ENCODE measurements at places on chromosomes 3 and 15.

DNA sequence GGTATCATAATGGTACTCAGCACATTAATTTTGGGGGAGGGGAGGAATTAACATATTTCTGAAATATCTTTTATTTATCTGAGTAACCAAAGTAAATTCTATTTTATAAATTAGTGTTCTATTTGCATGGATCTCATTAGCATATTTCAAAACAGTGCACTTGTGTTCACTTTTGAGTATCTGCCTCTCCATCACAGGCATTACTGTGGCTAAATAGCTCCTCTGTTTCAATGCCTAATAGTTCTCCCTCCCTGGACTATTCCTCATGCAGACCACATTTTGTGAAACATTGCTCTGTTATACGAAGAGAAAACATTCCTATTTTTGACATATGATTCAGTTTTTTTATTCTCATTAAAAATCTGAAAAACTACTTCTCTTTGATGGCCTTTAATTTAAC lies 1127.8 kb downstream of the TUSC7 start:
- DNase-seq, result no peak

GRCh38 chr3:131474115-131474514 lies 28.7 kb downstream of the MRPL3 start:
- no peak for DNase-seq

DNA sequence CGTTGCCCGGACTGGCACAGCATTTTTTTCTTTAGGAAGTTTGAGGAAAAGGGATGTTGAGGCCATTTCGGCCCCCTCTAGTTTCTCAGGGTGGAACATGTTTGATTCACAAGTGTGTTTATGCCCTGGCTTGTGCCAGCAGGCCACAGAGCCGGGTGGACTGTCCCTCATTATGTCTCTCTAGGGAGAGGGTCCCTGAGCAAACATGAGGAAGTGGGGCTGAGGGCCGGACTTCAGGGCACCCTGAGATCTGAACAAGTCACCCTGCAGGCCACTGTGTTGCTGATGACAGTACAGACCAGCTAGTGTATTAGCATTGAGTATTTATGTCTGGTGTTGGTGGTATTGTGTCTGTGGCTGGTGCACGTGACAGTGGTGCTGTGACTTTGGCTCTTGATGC lies 34.9 kb downstream of the RNU5B-1 start:
- DNase-seq, result no peak

GRCh38 chr3:193508108-193508507 lies 46.6 kb downstream of the ATP13A4 start:
- DNase-seq, result no peak

DNA sequence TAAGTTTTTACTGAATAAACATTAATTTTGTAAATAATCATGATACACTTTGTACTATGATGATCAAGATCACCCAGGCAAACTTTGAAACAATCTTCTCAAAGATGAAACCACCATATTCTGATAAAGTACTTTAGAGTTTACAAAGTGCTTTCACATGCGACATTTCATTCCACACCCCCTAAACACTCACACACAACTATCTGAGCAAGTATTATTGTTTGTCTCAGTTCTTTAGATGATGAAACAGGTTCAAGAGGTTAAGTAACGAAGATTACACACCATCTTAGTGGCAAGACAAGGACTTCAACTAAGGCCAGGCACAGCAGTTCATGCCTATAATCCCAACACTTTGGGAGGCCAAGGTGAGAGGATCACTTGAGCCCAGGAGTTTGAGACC lies 37.6 kb downstream of the ZNF148 start:
- DNase-seq, result no peak

- no peak for DNase-seq
Measured at GRCh38 chr3:64224826-64225610, at the start of gene PRICKLE2. PRICKLE2 (minus strand) TSS chr3:64225466; CDS start chr3:64198927, 26,539 bp downstream.

DNA sequence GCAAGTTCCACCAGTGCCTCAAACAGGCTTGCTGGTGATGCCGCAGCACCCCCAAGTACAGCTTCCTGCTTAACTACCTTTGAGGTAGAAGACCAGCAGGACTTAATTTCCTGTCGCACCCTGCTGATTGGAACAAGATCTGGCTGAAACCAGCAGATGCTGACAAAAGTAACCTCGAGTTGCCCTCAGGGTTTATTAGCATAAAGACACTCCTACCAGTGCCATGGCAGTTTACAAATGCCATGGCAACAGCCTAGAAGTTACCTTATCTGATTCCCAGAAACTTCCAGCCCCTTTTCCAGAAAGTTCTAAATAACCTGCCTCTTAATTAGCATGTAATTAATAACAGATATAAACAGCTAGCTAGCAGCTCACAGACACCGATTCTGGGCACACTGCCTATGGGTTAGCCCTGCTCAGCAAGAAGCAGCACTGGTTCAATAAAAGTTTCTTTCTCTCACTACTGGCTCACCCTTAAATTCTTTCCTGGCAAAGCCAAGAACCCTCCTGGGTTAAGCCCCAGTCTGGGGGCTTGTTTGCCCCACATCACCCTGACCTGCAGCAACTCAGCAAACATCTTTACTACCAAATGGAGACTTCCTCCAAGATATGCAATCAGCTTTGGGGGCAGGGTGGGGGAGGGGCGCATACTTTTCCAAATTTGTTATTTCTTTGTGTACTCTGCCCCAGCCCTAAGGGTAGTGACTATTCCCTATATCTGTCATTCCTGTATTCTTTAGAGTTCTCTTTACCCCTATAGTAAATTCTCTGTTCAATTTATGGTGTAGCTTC lies 54.2 kb downstream of the MAP4 start:
- DNase-seq, result peak; percentile 0

DNA sequence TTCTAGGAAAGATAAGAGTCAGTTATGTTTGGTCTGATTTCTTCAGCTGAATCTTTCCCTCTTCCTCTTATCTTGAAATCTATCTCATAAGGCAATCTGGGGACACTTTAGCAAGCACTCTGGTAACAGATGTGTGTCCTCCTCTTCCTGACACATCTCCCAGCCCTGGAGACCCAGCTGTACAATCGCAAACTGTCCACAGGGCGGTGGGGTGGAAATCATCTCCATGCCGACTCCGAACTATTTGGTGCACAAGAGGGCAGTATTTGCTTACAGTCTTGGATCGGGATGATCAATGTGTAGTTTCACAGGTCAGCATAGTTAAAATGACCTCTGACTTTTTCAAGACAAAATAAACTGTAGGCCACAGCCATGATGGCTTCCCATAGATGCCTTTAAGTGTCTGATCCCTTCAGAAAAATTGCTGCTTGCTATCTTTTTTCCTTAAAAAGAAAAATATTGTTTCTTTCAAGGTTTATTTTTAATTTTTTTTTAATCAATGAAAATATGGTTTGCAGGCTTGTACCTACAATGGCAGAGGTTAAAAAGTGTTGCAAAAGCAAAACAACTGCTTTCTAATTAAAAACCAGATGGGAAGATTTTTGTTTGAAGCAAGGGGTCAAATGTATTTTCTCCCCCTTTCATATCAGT lies 17.7 kb downstream of the EEFSEC start:
- DNase-seq, result no peak

DNA sequence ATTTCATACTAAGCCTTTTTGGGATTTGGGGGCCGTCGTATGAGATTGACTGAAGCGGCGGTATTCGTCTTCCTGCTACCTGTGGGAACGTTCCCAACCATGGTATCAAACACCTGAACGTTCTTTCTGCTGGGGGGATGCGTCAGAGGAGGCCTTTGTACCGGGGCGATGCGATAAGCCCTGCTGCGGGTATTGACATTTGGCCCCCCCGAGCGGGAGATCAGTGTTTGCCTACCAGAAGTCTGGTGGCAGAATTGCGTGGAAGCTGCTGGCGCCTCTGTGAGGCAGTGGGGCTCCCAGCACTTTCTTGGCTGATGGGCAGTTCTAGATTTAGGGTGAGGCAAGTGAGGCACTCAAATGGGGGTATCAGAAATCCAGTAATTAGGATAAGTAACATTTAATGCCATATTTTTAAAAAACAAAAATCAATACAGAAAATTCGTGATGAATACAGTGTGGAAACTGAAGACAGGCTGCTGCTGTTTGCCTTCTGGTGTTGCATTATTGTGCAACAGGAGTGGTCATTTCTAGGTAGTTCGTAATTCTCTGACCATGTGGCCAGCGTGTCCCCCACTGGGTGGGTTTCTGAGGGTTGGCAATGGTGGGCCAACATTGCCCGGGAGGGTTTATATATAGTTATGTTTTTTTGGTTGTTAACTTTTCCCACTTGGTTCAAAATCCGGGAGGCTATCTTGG lies 12.7 kb downstream of the TRPM1 start:
- DNase-seq, result no peak

GRCh38 chr15:63999177-63999576 lies 47.1 kb downstream of the DAPK2 start:
- no peak for DNase-seq

GRCh38 chr15:42130246-42130986 lies 26.0 kb downstream of the PLA2G4F start:
- DNase-seq, result no peak

- no peak for DNase-seq
Measured at GRCh38 chr3:12948371-12948770, 107.0 kb upstream of the RPL32 start.

- DNase-seq, result no peak
Measured at GRCh38 chr3:160006282-160007163, 17.9 kb downstream of the IL12A start.

DNA sequence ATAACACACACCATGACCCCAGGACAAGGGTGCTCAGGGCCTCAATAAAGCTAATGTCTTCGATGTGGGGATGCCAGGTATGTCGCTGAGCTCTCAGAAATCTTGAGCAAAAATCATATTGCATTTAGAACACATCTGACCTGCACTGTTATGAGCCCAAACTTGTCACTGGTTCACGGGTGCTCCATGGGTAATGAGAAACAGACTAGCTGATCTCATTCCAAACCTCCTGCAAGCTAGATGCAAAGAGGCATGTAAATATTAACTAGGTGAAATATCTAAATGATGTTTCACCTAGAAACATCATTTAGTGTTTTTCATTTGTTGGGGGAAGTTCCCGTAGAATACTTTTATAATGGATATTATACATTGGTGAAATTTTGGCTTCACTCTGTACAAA lies 549.4 kb downstream of the OCA2 start:
- no peak for DNase-seq

DNA sequence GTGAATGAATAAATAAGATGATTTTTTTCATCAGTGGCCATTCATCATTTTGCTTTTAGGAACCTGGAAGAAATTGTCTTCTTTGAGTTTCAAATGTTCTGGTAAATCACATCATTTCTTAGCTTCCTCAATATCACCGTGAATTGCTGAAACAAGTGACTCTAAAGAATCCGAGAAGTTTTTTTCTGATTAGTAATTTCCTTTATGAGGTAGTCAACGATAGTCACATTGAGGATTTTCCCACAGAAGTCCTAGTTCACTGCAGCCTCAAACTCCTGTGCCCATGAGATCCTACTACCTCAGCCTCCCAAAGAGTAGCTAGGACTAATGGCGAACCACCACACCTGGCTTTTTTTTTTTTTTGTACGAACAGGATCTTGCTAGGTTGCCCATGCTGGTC lies 3.6 kb upstream of the TMPRSS7 start:
- DNase-seq, result no peak

DNA sequence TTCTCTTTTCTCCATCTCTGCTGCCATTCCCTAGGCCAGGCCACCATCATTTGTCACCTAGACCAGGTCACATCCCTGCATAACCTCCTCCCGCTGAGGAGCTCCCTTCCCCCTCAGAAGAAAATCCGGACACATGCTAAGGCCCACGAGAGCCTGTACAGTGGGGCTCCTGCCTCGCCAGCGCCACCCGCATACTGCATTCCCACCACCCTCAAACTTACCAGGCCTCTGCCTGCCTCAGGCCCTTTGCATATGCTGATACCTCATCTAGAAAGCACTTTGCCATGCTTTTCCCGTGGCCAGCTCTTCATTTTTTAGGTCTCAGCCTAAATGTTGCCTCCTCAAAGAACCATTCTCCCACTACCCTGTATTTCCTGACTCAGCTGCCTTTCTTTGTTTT lies 220.1 kb upstream of the CTDSPL start:
- DNase-seq, result no peak

GRCh38 chr3:151751161-151751560 lies 17.4 kb downstream of the AADACL2 start:
- DNase-seq, result no peak

DNA sequence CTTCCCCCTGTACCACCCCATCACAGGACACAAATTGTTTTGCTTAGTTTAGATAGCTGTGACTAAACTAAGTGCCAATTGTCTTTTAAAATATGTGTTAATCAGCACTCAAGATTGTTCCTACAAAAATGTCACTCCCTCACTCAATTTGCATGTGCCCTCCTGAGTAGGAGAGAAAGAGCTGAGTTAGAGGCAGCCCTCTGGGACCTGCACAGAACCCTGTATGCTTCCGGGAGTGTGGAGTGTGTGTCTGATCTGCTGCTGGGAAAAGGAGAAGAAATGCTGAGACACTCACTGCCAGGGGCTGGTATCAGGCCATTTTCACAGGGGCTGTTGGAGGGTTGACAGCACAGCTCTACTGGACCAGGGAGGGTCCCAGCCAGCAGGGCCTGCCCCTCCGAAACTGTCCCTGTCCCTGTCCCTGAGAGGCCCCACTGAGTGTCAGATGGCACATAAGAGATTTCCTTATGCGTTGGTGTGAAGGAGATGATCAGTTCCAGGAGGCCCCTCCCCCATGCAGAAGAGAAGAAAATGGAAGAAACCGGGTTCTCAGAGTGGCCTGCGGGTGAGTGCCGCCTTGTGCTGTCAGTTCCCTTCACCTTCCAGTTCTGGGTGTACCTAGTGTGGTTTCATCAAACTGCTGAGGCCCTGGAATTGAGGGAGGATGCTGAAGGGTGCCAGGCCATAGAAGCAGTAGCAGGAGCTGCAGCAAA lies 3.9 kb upstream of the B3GNT5 start:
- no peak for DNase-seq

- DNase-seq, result no peak
Measured at GRCh38 chr15:25947323-25948314, 84.5 kb upstream of the ATP10A start.

- peak; percentile 52 for DNase-seq
Measured at GRCh38 chr15:40047415-40048210, 8.6 kb upstream of the SRP14 start.

- no peak for DNase-seq
Measured at GRCh38 chr3:87791248-87792027, 267.4 kb downstream of the CGGBP1 start.

DNA sequence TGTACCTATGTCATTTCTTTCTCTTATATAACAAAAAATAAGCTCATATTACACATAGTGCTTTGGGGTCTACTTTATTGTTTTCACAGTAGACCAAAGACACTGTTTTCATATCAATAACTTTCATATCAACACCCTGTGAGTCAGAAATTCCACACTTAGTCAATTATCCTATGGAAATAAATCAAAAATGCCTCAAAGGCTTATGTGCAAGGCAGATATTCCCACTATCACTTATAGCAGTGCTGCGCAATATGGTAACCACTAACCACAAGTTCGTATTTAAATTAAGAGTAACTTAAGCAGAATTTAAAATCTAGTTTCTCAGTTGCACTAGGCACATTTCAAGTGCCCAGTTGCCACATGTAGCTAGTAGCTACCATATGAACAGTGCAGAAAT lies 15.9 kb downstream of the SCG3 start:
- DNase-seq, result no peak

GRCh38 chr3:43957553-43957952 lies 266.8 kb downstream of the ABHD5 start:
- DNase-seq, result no peak

Measured in stimulated activated CD8-positive, alpha-beta memory T cell treated with anti-CD3 and anti-CD28 coated beads, Interleukin-7, amount 100 ng/mL, for 4 hours (primary cell).